HFFc6 (cell line): ENCODE measurements at places on chromosomes 16 and 17.

DNA sequence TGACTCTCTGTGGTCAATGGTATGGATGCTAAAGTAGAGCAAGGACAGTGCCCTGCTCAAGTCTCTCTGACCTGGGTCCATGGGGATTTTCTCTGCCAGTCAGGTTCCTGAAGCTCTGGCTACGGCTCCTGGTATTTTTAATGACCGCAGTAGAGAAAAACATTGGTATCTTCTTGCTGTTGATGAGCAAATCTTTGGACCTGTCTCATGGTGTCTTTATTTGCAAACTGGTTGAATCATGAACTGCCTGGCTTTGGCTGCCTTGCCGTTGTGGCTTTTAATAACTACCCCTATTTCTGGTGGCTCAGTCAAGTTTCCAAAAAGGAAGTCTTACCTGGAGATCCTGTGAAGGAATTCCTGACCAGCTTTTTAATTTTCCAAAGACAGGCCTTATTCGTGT, 8.7 kb downstream of the FAM234A start:
- no peak for DNase-seq

GRCh38 chr16:15653227-15653626, 3.2 kb downstream of the NDE1 start:
- peak; percentile 69 for DNase-seq

DNA sequence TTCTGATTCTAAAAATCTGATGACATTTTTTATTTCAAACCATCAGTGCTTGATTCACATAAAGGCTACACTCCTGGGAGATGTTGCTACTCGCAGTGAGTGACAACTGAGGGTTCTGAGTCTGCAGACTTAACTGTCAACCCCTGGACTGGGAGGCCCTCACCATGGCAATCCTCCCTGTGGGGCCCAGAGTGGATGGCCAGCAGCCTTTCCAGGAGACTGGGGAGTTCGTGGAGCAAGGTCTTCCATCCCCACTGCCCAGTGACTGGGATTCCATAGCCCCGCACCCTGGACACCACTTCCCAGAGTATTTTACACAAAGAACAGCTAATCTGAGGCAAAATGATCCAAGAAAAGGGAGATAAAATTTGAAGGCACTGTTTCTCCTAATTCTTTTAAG, 59.3 kb downstream of the CREBBP start:
- DNase-seq = no peak

DNA sequence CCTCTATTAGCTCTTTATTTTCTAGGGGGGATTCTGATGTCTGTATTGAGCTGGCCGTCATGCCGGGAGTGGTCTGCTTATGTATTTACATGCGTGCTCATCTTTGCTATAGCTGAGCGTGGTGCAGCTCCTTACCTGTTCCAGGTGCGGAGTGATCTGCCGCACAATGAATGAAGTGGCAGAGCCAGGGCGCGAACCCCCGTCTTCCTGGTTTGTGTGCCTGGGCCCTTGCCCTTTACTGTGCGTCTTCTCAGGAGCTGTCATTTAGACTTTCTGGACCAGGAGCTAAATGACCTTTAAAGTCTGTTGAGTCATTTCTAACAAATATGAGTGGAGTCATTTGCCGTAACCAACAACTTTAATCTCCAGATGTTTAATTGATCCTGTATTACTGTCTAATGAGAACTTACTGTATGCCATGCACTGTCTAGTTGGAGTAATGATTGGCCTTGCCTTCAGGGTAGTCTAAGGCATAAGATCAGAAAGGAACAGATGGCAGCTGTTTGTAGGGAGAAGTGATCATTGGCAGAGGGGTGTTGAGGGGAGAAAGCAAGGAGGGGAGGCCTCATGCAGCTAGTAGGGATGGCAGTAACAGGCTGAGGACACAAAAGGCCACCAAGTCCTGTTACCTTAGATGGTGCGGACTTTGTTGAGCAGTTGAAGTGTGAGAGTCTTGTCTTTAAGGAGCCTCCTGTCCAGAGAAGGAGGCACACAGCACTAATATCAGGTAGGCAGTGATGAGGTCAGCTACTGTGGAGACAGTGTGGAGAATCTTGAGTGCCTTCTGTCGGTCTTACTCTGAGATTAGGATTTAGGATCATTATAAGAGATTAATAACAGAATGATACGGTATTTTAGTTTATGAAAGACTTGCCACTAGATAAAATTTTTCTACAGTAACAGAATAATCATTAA, 53.9 kb downstream of the USP10 start:
- DNase-seq = no peak

DNA sequence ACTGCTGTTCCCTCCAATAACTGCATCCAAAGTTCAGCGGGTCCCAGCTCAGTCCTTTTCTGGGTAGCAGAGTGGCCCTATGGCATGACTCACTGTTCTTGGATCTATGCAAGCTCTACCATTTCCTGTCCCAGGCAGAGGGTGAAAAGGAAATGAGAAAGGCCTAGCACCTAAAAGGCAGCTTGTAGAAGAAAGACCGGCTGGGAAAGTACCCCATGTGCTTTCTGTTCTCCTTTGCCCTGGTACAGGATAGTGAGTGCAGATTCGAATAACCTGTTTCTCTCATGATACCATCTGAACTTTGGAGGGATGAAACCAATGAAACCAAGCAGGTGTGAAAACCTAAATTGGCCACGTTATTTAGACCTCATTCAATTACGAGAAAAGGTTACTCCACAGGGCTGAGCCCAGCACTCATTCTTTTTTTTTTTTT, 12.7 kb upstream of the HASPIN start:
- peak; percentile 10 for DNase-seq

DNA sequence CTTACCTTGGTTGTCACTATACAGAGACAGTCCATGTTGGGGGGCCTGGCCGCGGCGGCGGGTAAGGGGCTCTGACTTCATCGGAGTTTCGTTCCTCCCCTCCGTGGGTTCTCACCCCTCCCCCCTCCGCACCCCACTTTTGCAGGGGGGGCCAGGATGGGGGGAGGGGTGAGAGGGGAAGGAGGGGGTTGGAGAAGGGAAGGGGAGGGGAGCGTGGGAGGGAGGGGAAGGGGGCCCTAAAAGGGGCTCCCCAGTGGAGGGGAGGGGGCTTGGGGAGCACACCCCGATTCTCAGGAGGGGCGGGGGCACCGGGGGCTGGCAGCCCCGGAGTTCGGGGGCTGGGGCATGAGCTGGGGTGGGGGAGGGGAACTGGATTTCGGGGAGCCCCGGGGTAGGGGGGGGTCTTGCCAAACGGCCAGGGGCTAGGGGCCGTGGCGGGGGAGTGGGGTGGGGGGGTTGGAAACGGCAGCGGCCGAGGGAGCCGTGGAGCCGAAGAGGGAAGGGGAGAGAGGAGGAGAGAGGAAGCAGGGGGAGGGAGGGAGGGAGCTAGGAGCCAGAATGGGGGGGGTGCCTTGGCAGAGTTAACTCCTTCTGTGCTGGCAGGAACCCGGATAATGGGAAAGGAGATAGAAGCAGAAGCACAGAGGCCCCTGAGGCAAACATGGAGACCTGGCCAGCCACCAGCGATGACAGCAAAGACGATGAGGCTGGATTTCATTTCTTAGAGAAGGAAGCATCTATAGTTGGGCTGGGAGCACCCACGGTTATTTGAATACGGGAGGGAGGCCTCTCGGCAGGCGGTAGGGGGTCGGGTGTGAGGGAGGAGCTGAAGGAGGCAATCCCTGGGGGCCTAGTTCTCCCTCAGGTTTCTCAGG, 2.3 kb downstream of the DLG4 start:
- no peak for DNase-seq

DNA sequence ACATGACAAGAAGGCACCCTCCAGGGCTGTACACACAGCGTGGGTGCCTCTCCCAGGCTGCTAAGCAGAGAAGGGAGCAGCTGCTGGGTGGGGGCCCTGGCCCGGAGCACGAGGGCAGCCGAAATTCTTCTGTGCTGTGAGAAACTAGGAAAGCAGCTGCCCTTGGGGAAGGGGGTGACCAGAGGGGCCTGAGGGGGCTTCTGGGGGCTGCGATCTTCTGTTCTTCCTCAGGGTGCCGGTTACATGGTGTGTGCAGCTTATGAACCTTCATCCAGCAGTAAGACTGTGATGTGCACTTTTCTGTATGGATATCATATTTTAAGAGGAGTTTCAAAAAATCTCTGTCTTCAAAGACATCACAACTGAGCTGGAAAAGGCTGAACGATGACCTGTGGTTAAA, 43.2 kb upstream of the METRNL start:
- no peak for DNase-seq

DNA sequence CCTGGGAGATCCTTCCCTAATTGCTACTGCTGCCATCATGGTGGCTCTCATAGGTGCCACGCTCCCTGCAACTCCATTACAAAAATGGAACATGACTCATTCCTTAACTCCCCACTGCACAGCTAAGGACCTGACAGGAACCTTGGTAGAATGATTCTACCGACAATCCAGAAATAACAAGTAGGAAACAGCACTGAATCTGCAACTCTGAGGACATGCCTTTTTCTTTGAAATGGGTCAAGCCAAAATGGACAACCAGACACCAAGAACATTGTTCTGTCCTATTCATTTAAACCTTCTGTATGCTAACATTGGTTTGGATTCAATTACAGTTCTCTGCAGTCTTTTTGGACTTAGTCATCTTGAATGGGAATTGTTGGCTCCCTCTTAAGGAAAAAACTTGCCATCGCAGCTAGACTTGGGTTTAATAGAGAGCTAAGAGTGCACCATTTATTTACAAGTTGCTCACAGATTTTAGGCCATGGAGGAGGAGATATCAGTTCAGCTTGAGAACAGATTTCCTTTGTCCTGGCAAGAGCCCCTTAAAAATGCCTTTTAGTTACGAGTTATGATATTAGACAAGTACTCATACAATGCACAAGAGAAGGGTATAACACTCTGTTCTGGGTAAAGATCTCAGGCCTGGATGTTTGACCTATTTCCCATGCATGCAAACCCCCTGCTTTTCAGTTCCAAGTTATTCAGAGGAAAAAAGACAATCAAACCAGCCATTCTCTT, 20.9 kb upstream of the NSRP1 start:
- peak; percentile 82 for DNase-seq

DNA sequence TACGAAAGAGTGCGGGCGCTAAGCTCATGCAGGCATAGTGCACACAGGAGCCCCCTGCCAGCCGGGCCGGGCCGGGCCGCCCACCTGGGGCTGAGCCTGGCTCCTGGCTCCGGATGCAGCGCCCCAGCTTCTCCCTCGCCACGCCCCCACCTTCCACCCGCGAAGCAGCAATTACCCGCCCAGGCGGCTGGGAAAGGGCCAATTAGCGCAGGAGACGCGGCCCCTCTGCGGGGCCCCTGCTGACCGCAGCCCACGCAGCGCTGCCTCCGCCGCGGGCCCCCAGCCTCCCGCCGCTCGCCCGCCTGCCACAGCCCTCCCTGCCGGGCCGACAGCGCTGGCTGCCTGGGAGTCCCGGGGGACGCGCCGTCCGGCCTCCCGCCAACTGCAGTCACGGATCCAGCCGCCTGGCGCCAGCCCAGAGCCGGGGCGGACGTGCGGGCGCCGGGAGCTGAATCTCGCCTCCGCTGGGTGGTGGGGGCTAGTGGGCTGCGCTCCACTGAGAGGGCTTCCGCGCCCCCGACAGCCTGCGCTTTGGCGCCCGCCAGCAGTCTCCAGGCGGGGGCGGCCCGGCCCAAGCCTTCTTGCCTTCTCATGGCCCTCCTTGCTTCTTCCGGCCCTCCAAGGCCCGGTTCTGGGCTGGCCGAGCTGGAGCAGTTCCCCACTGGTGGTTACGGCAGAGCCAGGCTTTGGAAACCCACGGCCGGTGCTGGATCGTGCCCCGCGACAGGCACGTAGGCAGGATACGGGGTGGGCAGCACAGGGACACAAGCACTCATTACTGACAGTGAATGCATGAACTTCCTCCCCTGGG, 14.9 kb upstream of the CBFB start:
- peak; percentile 17 for DNase-seq

GRCh38 chr16:24349320-24349719, 93.2 kb downstream of the CACNG3 start:
- no peak for DNase-seq

GRCh38 chr16:86038926-86039310, 140.0 kb downstream of the IRF8 start:
- DNase-seq = no peak

DNA sequence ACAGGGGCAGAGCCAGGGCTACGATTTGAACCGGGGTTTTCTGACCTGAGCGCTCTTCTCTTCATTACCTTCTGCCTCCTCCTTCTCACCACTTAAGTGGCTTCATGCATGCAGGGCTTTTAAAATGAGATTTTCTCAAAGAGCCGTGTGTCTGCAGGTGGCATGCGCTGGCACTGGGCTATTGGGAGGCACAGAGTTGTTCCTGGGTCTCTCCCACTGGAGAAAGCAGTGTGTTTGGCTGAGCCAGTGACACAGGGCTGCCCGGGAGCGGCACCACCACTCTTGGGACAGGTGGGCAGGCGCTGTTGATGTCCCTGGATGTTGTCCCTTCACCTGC, 218.8 kb upstream of the CHMP6 start:
- no peak for DNase-seq

GRCh38 chr16:13305019-13305755, 403.8 kb downstream of the SHISA9 start:
- DNase-seq = no peak

GRCh38 chr16:84740596-84741116, 40.9 kb downstream of the USP10 start:
- DNase-seq = no peak

- no peak for DNase-seq
Observed at GRCh38 chr17:36066365-36066985, 2.4 kb downstream of the CCL18 start.

DNA sequence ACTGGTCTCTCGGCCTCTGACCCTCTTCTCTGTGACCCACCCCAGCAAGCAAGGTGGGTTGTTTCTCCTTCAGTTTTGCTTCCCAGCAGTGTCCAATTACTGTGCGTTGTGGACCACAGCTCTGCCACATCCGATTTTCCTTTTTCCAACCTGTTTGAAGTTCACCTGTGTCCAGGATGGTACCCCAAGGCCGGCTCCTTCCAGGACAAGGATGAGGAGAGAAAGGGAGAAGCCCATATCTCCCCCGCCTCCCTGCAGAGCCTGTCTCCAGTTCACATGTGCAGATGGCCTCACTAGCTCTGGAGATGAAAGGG, 13.5 kb downstream of the NMRAL1 start:
- no peak for DNase-seq

GRCh38 chr16:85370881-85371651, 242.1 kb upstream of the GSE1 start:
- peak; percentile 45 for DNase-seq

DNA sequence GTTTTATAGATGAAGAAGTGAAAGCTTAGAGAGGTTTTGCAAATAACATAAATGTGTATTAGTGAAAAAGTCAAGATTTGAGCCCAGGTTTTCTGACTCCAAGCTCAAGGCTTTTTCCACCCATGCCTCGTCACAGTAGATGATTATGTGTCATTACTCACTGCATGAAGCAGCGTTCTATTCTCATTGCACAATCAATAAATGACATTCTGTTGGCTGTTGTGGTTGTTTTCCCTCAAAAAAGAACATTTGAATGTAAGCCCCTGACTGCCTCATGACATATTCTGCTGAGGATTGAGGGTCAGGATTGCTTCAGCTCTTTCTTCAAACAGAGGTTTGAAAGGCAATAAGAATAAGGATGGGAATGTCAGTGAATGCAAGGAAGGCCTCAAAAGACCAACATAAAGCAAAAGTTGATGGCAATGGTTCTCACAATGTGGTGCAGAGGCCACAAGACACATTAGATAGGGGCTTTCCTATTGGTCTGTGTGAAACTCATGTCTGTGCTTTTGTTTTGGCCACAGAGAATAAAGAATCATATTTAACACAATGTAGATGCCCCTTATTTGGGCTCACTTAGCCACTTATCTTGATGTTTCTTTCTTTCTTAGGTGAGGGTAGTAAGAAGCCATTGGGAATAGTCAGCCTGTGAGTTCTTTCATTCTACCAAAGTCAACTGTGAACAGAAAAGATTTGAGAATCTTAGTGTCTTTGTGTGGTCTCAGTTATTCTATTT, 5.4 kb upstream of the MMD start:
- DNase-seq = peak; percentile 20

GRCh38 chr17:75891022-75891604, 5.6 kb downstream of the TRIM65 start:
- DNase-seq = no peak

GRCh38 chr17:61203671-61204131, 195.9 kb upstream of the TBX2 start:
- DNase-seq = no peak
